ENCODE measurements at places on chromosomes 3 and 15.

DNA sequence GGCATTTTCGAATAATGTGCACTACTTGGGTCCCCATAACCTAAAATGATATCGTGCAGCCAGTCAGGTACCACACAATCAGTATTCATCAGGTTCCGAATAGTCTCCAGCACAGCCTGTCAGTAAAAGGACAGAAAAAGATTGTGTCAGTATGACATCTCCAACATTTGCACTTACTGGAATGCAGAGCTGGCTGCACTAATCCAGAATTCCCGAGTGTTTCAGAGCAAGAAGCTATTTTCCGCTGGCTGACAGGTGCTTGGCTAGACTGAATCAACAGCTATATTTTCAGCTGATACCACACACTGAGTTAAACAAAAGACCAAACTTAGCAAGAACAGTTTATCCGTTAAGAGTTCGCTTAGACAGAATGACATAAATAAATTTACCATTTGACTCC lies 68.8 kb downstream of the AQR start:
- no peak for DNase-seq

GRCh38 chr3:72230774-72231379 lies 445.9 kb upstream of the PROK2 start:
- DNase-seq = no peak

- no peak for DNase-seq
Measured at GRCh38 chr3:47464588-47464987, 11.2 kb downstream of the SCAP start.

DNA sequence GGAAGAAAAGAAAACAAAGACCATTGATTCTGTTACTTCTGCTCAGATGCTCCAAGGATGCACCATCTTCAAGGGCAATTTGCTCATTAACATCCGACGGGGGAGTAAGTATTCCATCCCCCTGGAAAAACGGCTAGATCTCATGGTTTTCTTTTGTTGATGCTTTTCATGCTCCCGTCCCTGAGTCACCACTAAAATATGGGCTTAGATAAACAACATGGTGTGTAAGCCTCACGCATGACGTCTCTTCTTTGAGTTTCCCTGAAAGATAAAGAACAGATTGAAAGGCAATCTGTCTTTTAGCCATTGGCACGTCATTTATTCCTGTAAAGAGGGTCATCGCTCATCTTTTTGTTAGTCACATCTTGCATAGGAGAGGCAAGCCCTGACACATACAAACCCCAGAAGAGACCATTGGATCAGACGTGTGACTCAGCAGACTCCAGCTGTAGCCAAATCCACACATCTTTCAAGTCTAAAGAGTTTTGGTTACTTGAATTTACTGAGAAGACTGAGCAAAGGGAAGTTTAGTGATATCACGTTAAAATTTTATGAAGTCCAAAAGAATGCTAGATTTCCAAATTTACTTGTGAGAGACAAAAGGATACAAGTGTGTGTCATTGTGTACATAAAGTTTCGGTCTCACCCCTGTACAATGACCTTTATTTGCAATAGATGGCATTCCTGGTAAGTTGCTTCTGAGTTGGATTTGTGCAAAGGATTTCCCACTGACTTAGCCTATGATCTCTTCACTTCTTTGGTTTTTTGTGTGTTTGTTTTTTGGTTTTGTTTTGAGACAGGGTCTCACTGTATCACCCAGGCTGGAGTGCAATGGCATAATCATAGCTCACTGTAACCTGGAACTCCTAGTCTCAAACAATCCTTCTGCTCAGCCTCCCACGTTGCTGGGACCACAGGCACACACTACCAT lies 110.5 kb downstream of the PGPEP1L start:
- no peak for DNase-seq

DNA sequence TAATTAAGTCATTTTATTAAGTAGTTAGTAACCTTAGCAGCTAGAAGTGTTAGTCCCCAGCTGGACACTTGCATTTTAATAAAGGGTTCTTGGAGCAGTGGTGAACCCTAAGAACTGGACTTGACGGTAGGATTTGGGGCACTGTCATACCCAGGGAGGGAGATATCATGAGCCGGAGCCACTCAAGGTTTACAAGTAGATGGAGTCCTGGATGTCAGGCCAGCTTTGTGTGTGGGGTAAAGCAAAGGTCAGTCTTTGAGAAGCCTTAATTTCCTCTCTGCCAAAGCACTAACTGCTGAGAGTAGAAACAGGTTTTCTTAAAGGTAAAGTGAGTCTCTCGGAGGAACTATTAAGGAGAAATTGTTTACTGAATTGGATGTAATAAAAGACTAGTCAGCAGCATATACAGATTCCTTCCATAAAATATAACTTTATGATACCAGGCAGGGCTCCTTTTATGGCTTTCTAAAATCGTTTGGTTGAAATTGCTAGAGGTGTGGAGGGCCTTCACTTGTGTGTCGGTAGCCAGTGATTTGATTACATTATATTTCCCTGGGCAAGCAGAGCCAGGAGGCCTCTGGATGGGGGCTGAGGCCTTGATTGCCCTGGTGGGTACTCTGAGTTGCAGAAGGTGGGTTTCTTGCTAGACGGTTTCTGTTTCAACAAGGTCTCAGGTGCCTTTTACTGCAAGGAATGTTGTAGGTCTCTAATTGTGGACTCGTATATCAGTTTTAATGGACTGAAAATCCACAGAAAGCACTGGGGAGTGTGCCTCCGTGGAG lies 23.1 kb downstream of the SQOR start:
- DNase-seq = no peak

DNA sequence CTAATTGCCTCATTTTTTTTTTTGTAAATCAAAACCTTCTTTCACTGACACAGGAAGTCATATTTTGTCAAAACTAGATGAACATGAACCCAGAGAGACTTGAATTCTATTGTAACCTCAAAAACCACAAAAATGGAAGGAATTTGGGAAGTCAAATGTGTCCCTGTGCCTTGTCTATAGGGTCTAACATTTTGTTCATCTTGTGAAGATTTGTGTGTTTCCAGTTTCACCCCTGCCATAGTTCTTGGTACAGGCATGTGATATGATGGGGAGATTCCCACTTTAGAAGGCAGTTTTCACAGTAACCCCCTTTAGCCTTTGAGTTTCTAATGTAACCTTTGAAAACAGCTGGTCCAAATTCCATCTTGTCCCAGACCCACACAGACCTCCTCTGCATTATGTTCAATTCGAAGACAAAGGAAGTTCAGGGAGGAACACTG lies 318.5 kb upstream of the ADAMTS9 start:
- DNase-seq = no peak

DNA sequence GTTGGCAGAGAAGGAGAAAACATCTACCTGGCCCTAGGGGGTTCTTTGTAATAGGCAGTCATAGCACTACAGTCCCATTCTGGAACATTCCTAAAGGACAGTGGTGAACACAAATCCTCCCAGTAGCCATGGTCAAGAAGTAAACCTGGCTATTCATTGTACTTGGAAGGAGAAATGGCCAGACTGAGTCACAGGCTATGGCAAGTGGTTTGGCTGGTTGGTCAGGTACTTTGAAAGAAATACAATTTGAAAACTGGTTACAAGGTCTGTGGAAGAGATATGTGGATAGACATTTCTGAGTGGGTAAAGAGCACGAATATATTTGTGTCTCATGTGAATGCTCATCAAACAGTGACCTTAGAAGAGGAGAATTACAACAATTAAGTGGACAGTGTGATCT lies 33.0 kb upstream of the FAN1 start:
- no peak for DNase-seq

Data from occipital lobe (tissue), 3 donors.